ENCODE measurements at places on chromosomes 1 and 21. TPM values are rescaled to one million over a fixed set of nuclear protein-coding genes. Genes with fewer than 3 reads are reported as not detected.
A peak's percentile ranks its signal among the peaks of the same experiment; 100 is the strongest.

- H3K4me1 ChIP-seq: peaks cover 20% of the 10 kb centered on the region
- H3K4me3 ChIP-seq: no peak overlapping the region
- H3K27ac ChIP-seq: peak overlapping the region; percentile 45
- no peaks in the 10 kb centered on the region for H3K27me3 ChIP-seq
- DNase-seq: no peak
- no peaks in the 10 kb centered on the region for H3K36me3 ChIP-seq
Observed at GRCh38 chr1:172342584-172343239, 77.8 kb upstream of the C1orf105 start.

DNA sequence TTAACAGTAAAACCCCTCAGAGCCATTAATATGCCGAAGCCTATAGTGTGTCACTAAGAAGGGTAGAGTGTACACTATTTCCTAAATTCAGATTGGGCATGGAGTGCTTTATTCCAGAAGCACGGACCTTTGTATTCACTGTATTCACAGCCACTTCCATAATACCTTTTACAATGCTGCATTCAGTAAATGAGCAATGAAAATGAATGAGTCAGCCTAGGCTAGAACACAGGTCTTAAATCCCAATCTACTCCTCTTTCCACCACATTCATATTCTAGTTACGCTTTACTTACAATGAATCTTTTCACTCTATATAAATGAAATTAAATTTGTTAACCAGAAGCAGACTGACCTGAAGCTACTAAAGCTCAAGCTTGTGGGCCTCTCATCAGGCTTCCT is 13.0 kb upstream of the GORAB start:
- no peak overlapping the region for H3K4me3 ChIP-seq
- no peaks in the 10 kb centered on the region for H3K4me1 ChIP-seq
- H3K27ac ChIP-seq: no peak overlapping the region
- DNase-seq: no peak
- no peaks in the 10 kb centered on the region for H3K36me3 ChIP-seq

DNA sequence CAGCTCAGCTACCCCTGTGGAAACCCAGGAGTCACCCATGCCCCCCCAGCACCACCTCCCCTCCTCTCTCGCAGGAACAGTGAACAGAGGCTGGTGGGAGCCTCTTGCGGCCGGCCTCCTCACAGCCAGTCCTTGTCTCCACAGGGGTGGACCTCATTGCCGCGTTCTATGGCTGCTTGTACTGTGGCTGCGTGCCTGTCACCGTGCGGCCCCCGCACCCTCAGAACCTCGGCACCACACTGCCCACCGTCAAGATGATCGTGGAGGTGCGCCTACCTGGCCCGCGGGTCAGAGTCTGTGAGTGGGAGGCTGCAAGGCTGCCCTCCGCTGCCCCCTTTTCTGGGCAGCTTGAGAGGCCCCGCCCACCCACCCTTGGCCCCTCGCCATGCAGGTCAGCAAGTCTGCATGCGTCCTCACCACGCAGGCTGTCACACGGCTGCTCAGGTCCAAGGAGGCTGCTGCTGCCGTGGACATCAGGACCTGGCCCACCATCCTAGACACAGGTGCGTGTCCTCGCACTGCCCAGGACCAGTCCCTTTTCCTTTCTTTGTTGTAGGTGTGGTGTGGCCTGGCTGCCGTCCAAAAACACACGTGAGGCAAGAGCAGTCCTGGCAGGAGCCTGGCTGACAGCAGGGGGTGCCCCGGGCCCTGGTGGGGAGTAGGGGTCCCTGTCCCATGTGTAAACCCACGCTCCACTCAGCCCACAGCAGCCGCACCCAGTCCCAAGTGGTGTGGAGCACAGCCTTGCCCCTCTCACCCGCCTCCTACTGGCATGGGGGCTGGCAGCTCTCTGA is 50.3 kb downstream of the S100B start:
- no peak for DNase-seq
- no peaks in the 10 kb centered on the region for H3K27me3 ChIP-seq
- H3K4me3 ChIP-seq: no peak overlapping the region
- H3K36me3 ChIP-seq: peaks cover 46% of the 10 kb centered on the region

The CD52 gene
- 0.22 TPM for polyA plus RNA-seq

GRCh38 chr1:147842578-147842977 is 60.0 kb upstream of the GJA8 start:
- no peak overlapping the region for H3K27ac ChIP-seq
- DNase-seq: no peak
- H3K4me3 ChIP-seq: no peak overlapping the region
- no peaks in the 10 kb centered on the region for H3K36me3 ChIP-seq

DNA sequence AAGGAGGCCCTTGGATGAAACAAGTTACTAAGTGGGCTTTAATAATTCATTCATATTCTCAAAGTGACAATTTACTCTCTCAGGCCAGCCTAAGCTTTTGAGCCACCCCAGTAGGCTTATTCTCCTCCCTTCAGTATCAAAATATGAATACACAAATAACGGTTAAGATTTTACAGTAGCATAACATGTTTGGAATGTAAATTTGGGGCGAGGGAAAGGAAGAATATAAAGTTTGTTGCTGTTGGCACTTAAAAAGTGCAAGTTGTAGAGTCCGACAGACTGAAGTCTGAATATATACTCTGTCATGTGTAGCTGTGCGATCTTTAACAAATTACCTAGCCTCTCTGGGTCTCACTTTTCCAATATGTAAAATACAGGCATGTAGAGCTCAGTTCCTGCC is 22.6 kb upstream of the MYSM1 start:
- no peaks in the 10 kb centered on the region for H3K36me3 ChIP-seq
- DNase-seq: no peak
- H3K4me3 ChIP-seq: no peak overlapping the region
- peaks cover 22% of the 10 kb centered on the region for H3K4me1 ChIP-seq
- H3K27ac ChIP-seq: no peak overlapping the region

DNA sequence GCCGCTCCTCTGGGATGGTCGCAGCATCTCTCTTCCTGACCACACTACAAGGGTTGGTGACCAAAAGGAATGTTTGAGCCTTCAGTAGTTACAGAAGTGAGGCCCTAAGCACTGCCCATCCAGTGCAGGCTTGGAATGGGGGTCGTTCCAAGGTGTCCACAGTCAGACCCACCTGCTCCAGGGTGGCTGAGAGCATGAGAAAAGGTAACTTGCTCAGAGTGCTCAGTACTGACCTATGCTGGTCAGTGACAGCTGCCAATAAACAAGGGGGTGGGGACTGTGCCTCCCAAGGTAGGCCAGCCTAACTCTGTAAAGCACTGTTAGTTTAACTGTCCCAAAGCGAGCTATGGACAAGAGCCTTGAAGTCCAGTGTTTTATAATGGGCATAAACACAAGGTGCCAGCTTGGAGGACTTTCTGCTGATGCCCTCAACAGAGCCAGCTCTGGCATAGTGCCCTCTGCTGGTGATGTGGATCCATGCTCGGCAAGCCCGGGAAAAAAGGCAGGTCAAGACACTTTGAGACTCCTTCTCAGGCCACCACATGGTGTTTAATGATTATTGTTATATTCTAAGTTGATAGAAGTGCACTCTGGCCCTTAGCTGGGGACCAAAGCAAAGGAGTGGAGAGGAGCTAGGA is 78.1 kb upstream of the DNAH14 start:
- no peak overlapping the region for H3K4me3 ChIP-seq
- no peaks in the 10 kb centered on the region for H3K27me3 ChIP-seq
- no peak overlapping the region for H3K27ac ChIP-seq

DNA sequence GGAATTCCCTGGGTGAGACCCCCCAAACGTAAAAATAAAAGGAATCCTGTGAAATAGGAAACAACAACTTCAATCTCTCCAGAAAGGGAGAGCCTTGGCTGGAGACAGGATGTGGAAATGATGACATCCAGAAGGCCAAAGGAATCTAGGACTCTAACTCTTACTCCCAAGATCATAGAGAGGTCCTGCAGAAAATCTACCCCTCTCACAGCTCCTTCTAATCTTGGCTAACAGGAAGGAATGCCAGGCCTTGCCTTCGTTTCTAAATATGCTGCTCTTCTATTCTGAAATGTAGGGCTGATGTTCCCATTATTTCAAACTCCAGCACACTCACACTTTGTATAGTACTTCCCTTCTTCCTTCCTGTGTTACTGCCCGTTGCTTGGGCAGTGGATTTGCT is 40.7 kb downstream of the ARHGEF11 start:
- H3K4me3 ChIP-seq: no peak overlapping the region
- no peaks in the 10 kb centered on the region for H3K36me3 ChIP-seq
- DNase-seq: no peak

The LRRC8C gene
- polyA plus RNA-seq: 15.7 TPM

- peaks cover 24% of the 10 kb centered on the region for H3K4me1 ChIP-seq
- H3K27me3 ChIP-seq: no peaks in the 10 kb centered on the region
- no peaks in the 10 kb centered on the region for H3K36me3 ChIP-seq
- DNase-seq: no peak
Observed at GRCh38 chr1:158122833-158123388, 57.8 kb upstream of the CD1D start.

- H3K27ac ChIP-seq: no peak overlapping the region
- H3K4me1 ChIP-seq: peaks cover 15% of the 10 kb centered on the region
- DNase-seq: no peak
- no peaks in the 10 kb centered on the region for H3K27me3 ChIP-seq
- no peak overlapping the region for H3K4me3 ChIP-seq
Observed at GRCh38 chr1:224223819-224224714, 41.0 kb downstream of the DEGS1 start.

GRCh38 chr1:172278478-172278877 is 142.0 kb upstream of the C1orf105 start:
- no peak overlapping the region for H3K4me3 ChIP-seq
- H3K27me3 ChIP-seq: no peaks in the 10 kb centered on the region
- H3K27ac ChIP-seq: no peak overlapping the region
- no peaks in the 10 kb centered on the region for H3K36me3 ChIP-seq
- no peak for DNase-seq
- H3K4me1 ChIP-seq: no peaks in the 10 kb centered on the region

The NOL9 gene
- 13.7 TPM for polyA plus RNA-seq

DNA sequence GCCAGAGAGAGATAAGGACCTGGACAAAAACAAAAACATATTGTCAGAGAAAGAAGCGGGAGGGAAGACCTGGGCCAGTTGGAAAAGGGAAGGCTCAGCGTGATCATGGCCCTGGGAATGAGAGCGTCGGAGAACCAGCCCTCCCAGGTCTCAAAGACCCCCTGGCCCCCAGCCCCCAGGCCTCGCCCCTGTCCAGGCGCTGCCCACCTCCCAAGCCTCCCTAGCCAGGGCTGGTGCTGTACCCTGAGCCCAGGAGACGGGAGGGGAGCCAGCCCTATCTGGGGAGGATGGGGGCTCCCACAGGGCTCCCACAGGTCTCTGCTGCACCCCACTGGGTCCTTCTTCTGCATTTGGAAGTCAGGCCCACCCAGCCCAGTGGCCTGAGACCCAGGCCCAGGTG is 15.1 kb downstream of the CHD5 start:
- no peak overlapping the region for H3K27ac ChIP-seq
- H3K4me1 ChIP-seq: no peaks in the 10 kb centered on the region
- no peaks in the 10 kb centered on the region for H3K36me3 ChIP-seq
- H3K4me3 ChIP-seq: no peak overlapping the region

GRCh38 chr21:41701749-41702148 is 65.1 kb downstream of the RIPK4 start:
- peaks cover 10% of the 10 kb centered on the region for H3K4me1 ChIP-seq
- no peak overlapping the region for H3K4me3 ChIP-seq
- H3K27ac ChIP-seq: no peak overlapping the region
- no peaks in the 10 kb centered on the region for H3K27me3 ChIP-seq
- DNase-seq: no peak
- H3K36me3 ChIP-seq: no peaks in the 10 kb centered on the region

Measured in keratinocyte (primary cell).